ENCODE measurements at places on chromosomes 3 and 15.

DNA sequence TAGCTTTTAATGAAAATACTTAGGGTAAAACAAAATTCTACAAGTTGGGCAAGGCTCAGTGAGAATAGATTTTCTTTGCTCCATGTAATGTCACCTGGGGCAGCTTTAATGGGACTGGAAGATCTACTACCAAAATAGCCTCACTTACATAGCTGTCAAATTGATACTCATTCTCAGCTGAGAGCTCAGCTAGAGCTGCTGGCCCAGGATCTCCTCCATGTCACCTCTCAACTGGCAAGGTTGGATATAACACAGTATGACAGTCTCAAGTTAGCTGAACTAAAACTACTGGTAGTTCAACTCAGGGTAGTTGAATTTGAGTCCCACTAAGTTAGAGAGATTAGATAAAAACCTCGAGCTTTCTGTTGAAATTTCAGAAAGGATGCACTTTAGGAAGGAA is 218.5 kb upstream of the PLSCR5 start:
- no peak for DNase-seq

DNA sequence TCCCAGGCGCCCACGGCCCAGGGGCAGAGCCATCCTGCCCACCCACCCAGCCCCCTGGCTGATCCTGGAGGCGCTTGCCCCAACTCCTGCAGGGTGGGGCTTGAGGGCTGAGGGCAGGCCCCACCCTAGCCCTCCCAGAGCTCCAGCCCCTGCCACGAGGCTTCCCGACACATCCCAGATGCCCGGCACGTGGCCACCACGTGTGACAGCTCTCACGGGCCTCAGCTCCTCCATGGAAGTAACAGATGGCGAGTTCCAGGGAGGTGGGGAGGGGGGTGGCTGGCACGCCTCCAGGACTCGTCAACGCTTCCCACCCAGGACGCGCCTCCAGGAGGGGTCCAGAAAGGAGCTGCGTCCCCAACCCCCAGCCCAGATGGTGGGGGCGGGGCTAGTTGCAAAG is 29.1 kb downstream of the PLXND1 start:
- DNase-seq, result no peak

DNA sequence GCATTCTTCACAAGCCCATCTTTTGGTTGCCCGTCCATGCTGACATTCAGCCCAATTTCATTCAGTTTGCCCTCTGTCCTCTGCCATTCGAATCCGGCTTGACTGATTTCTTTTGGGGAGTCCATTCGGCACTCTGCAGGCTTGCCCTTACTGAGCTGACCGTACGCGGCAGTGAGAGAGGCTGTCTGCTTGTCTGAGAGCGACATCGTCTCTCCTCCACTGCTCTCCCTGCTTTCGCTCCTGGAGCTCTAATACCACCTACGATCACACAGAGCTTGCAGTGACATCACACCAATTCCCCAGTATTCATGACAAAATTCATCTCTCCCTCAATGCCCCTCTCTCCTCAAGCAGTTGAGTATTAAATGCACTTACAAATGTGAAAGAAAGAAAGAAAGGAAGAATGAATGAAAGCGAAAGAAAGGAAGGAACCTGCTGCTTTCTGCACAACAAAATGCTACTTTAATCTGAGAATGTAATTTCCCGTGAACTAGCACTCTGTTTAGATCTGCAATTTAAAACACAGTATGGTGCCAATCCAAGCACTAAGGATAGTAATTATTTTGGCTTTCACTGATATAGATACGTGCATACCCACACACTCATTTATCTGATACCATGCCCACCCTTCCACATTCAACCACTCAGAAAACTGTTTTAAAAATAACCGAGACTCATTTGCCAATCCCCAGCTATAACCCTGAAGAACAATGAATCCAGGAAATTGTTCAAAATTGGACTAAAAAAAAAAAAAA is 89.5 kb downstream of the DHX30 start:
- no peak for DNase-seq

DNA sequence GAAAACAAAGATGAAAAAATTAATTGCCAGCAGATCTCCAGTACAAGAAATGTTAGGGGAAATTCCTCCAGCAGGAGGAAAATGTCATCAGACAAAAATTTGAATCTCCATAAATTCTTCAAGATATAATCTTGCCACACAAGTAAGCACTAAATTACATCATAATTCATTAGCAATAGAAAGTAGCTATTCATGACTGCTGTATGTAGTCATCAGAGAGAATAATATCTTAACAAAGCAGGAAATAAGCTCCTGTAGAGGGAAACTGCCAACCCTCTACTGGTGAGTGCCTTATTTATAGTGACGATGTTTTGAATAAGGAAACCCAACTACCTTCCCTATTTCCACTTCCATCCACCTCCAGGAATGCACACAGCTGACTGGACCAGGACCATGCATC is 15.8 kb upstream of the SLC27A2 start:
- DNase-seq, result peak; percentile 49

GRCh38 chr15:62389885-62390790 is 225.1 kb upstream of the C2CD4B start:
- no peak for DNase-seq

GRCh38 chr15:39154776-39155175 is 426.1 kb upstream of the THBS1 start:
- DNase-seq, result no peak

Measured in AG04449 (cell line).